ENCODE measurements at places on chromosomes 5 and 9.

GRCh38 chr9:36551910-36552309 lies 20.8 kb upstream of the MELK start:
- no peak for DNase-seq

DNA sequence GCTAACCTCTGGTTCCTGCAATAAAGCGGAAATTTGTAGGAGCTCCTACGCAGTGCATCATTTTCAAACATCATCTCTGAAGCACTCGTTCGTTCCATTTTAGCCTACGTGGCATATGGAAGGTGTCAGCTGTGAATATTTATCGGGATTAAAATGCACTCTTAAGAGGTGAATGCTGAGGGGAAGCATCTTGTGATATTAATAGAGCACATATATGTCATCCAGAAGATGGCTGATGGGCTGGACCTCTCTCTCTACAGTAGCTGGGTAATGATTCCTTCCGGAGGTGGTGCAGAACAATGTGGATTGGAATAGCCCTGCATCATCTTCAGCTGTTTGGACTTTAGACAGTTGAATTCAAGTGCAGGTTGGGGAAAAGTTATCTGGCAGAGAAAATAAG lies 478.7 kb downstream of the DMAC1 start:
- DNase-seq, result no peak

- DNase-seq, result no peak
These were observed 153.4 kb downstream of the SLC12A2 start for GRCh38 chr5:128237000-128237399.

- no peak for DNase-seq
These were observed 75.6 kb downstream of the LRSAM1 start for GRCh38 chr9:127526655-127527559.

- no peak for DNase-seq
These were observed 222.6 kb upstream of the PIK3R1 start for GRCh38 chr5:67992923-67993322.

DNA sequence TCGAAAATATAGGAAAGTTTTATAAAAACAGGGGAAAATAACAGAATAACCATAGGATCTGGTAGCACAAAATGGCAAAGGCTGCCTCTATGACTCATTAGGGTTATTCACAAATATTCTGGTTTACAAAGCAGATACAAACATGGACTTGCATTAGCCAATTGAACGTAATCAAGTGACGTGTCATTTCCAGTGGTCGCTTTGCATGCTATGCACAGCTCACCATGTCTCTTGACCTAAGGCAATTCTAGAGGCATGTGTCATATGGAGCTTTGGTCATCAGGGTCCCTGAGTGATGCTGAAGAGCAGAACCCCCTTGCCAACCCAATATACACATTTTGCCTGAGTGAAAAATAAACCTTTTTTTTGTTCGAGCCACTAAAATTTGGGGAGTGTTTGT lies 158.8 kb downstream of the TMEM161B start:
- DNase-seq, result no peak

DNA sequence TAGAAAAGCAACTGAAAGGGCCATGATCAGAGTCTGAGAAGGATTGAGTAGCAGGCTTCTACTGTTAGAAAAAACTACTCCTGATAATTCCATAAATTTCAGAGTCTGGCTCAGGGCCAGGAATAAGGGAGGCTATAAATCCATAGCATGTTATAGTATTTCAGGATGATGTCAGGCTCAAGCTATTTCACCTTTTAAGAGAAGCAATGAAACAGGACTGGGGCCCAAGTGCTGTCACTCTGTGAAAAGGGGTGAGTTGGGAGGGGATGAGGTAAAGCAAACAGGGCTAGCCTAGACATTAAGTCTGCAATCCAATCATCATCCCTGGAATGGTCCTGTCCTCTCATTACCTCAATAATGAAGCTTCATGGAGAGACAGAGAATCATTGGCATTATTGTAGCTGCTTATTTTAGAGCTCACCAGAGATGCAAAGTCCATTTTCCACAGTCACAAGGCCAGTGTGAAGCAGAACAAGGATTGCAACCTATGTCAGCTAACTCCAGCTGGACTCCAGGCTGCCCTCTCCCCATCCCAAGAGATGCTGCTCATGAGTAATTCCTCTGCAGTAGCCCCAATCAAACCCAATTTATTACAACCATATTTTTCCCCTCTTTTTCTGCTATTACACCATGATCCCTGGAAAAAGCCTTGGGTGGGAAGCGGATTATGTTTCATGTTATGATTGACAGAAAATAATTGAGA lies 56.0 kb downstream of the PAPPA start:
- no peak for DNase-seq

- DNase-seq, result no peak
These were observed 35.5 kb downstream of the UGT3A2 start for GRCh38 chr5:36031223-36031622.

DNA sequence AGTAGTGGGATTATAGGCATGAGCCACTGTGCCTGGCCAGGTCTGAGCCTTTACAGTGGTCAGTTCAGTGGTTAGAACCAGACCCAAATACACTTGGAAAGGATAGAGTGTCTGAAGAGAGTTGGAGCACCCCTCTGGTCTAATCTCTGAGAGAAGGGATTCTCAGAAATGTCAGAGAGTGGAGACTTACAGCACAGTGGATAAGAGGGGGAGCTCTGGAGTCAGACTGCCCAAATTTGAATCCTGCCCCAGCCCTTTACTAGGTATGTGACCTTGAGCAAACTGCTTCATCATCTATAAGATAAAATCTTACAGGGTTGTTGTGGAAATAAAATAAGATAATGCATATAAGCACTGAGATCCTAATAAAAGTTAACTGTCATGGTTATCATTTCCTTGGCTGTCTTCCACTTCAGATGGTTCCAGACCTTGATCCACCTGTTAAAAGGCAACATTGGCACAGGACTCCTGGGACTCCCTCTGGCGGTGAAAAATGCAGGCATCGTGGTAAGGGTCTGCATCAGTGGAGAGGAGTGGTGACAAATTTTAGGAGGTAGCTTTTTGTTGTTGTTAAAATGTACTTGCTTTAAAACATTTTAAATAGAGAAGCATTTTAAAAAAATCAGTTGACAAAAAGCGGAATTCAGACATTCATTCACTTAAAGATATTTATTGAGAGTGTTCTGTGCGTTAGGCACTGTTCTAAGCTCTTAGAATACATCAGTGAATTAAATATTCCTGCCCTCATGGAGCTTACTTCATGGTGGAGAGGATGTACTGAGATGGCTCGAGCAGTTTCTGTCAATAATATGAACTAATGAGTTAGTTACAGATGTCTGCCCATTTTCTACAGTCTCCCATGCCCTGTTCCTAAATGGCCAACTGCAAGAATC lies 16.0 kb downstream of the SLC36A1 start:
- DNase-seq, result no peak

DNA sequence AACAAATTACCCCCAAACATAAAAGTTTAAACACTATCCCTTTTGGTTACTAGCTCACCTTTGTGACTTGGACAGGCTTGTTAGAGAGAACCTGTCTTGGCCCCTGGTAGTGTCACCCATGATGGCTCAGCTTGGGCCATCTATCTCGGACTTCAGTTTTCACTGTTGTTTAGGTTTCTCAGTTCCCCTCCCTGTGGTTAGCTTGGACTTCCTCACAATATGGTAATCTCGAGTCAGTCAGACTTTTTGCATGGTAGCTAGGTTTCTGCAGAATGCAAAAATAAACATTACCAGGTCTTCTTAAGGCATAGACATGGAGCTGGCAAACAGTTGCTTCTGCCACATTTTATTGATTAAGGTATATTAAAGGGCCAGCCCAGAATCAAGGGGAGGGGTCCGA lies 324.3 kb upstream of the RORB start:
- no peak for DNase-seq

DNA sequence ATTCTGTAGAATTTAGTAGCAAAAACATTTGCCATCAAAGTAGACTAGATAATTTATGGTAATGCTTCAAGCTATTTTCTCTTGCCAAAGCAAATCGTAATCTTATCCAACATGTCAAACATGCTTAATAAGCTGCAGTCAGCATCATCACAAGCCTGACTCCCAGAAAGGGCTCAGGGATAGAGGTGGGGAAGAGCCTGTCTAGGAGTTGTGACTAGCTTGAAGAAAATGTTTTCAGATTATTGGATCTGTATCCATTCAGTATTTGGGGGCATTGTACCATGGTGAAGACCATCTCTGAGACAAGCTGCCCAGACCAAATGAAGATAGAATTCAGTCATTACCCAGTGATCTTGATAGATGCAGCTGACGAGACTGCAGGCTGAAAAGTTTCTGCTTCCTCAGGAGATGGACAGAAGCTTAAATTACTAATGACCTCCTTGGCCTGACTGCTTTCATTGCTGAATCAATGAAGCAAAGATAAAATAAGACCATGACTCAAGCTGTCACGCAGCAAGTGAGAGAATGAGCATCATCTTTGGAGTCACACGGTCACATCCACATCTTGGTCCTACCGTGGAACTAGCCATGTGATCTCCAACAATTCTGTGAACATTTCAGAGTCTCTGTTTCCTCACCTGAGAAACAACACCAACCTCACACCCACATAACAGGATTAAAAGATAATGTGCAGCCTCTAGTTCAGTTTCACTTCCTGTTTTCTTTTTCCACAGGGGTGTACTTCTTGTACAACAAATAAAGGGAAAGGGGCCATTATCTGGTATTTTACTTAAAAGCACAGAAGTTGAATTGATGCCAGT lies 9.4 kb downstream of the ERAP2 start:
- no peak for DNase-seq

GRCh38 chr5:31114817-31115216 lies 78.7 kb upstream of the CDH6 start:
- no peak for DNase-seq

GRCh38 chr9:137240318-137240840 lies 708 bp upstream of the TUBB4B start:
- DNase-seq, result peak; percentile 37

DNA sequence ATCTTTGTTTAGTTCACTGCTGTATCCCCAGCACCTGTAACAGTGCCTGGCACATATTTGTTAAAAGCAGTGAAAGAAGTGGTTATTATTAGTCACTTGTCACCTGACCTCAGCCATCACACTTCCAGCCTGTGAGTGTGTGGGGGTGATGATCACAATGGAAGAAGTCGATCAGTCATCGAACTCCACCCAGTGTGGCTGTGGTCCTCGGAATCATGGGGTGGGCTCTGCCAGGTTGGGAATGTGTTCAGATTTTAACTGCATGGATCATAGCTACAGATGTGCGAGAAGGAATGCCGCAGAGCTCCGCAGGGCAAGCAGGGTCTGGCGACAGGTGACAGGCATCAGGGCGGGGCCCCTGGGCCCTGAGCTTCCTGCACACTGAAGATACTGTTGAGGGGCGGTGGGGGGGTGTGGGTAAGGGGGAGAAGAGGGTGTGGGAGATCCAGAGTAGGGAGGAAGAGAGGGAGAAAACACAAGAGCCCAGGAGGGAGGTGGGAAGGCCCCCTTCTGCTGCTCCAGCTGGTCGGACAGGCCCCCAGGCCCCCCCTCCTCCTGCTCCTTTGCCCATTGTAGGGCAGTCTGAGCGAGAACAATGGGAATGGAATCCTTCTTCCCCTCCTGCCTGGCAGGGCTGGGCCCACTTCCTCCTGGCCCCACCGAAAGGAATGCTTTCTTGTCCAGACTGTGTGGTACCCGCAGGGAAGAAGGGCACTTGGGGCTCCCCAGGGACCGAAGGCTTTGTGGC lies 89.6 kb downstream of the SPRY4 start:
- DNase-seq, result no peak

DNA sequence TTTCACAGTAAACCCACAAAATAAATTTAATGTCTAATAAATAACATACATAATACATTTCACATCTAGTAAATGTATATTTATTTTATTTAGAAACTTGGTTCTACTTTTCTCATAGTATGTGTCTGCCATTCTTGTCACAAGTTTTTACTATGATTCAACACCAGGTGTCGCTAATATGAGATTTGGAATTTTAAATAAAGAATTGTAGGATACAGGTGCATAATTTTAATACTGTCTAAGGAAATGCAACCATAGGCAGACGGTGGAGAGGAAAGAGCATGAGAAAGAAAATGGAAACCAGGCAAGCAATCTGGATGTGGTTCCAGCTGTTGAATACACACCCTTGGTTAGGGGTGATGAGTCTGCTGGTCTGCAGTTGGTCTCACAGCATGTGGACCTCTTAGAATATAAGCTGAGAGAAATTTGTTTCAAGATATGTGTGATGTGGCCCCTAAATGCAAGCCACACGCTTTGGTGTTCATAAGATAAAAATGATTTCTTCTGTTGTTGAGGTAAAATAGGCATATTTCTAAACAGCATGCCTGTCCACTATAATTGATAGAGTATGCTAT lies 114.7 kb upstream of the TXNDC8 start:
- no peak for DNase-seq

DNA sequence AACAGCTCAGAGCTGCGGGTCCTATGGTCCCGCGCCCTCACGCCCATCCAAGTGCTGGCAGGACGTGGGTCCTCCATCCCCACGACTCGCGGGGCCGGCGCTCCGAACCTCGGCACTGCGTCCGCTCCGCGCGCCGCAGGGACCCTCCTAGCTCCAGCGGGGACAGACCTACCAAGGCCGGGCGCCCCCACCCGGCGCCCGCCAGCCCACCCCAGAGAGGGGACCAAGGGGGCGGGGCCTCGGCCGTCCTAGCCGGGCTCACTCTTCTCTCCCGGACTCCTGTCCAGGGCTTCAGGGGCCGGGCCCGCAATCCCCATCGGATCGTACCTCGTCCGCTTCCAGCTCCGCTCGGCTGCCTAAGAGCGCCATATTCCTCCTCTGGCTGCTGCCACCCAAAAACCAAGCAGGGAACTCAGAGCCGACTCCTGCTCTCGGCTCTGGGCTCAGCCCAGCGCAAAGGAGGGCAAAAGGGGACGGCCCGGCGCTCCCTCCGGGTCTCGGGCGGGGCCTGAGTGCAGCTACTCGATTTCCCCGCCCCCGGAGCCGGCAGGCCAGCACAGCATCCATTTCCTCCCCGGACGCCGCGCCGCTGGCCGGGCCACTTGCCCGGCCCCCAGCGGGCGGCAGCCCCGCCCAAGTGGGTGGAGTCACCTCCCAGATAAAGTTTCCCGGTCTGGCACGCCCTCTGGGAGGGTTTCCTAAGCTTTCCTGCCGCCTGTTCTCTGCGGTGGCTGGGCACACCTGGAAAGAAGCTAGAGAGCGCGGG lies at the start of gene TTC39B:
TTC39B (minus strand) TSS at position 460 of the 766 bp plus-strand sequence; CDS start at position 369, 91 bp downstream.
- peak; percentile 50 for DNase-seq
